ENCODE measurements at places on chromosomes 2 and 18.

GRCh38 chr2:230160112-230160660 lies 59.6 kb downstream of the SP110 start:
- peak; percentile 45 for DNase-seq

- peak; percentile 13 for DNase-seq
Observed at GRCh38 chr18:50399582-50399981, 24.7 kb downstream of the SKA1 start.

GRCh38 chr2:203722411-203722810 lies 16.0 kb downstream of the CD28 start:
- peak; percentile 30 for DNase-seq

DNA sequence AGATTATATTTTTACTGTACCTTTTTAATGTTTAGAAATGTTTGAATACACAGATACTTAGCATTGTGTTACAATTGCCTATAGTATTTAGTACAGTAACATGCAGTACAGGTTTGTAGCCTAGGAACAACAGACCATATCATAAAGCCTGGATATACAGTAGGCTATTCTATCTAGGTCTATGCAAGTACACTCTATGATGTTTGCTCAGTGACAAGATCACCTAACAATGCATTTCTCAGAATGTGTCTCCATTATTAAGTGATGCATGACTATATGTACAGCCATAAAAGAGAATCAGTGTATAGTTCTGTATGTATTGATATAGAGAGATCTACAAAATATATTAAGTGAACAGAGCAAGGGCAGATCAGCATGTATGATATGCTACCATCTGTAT lies 616.4 kb downstream of the XIRP2 start:
- no peak for DNase-seq

GRCh38 chr18:64330931-64331330 lies 182.0 kb upstream of the LINC00305 start:
- no peak for DNase-seq

DNA sequence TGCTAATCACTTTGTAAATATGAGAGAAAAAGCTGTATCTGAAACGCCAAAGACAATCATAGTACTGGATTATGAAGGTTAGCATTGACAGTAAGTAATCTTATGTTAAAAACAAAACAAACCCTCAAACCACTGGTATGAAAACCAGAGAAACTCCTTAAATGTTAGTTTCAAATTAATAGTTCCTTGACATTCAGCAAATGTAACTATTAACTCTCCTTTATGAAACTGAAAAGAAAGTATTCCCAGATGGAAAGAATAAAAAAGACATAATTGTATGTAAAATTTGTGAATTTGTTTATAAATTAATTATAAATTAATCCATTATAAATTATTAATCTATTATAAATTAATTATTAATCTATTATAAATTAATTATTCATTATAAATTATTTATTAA lies 12.3 kb downstream of the FASTKD1 start:
- DNase-seq: no peak

DNA sequence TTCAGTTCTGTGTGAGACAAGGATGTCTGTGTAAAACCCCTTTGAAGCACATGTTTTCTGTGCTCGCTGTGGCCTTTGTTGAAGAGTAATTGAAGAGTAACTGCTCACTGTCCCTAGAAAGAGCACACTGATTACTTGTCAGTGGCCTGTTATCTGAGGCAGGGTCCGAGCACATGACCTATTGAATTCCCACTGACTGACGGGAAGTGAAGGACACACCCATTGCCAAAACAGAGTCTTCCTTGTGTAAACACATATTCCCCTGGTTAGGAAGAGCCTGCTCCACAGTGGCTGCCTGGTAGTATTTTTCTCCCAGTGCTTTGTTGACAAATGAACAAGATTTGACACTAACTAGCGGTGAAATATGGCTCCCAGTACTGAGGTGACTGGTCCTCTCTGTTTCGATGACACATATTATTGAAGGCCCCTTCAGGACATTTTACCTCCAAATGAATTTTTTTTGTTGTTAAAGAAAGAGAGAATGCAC lies 148.5 kb upstream of the GYPC start:
- no peak for DNase-seq

- no peak for DNase-seq
Observed at GRCh38 chr2:233423552-233423860, 69.2 kb downstream of the DGKD start.
